ENCODE measurements at places on chromosomes 12 and 14. TPM values are rescaled to one million over a fixed set of nuclear protein-coding genes. Genes with fewer than 3 reads are reported as not detected.

TEP1 gene
- total RNA-seq, result 27.1 TPM

TMEM233 gene
- 0.91 TPM for total RNA-seq

ERP27 gene
- total RNA-seq, result 0.33 TPM

OASL gene
- 0.50 TPM for total RNA-seq

SLC38A1 gene
- 195 TPM for total RNA-seq

TCL1B gene
- not detected for total RNA-seq

FGF23 gene
- total RNA-seq, result not detected

TGFB3 gene
- total RNA-seq, result 47.1 TPM

GSG1 gene
- not detected for total RNA-seq

CMKLR1 gene
- total RNA-seq, result 12.4 TPM

SLC10A1 gene
- not detected for total RNA-seq

PTPN6 gene
- total RNA-seq, result 16.9 TPM

LBHD2 gene
- not detected for total RNA-seq

EFS gene
- 13.1 TPM for total RNA-seq

PRB2 gene
- total RNA-seq, result not detected

TDP1 gene
- total RNA-seq, result 7.5 TPM

MUCL1 gene
- total RNA-seq, result not detected

ANKRD33 gene
- not detected for total RNA-seq

KRT82 gene
- not detected for total RNA-seq

AQP2 gene
- total RNA-seq, result not detected

CEBPE gene
- total RNA-seq, result not detected

MAP3K9 gene
- 2.1 TPM for total RNA-seq

CLEC6A gene
- total RNA-seq, result not detected

MYL2 gene
- total RNA-seq, result not detected

CISTR gene
- total RNA-seq, result not detected

CBLN3 gene
- 2.2 TPM for total RNA-seq

PPP4R4 gene
- 0.83 TPM for total RNA-seq

SDSL gene
- total RNA-seq, result 3.6 TPM

CALCOCO1 gene
- 317 TPM for total RNA-seq

BICD1 gene
- total RNA-seq, result 8.8 TPM
